Memory B cell (primary cell): ENCODE measurements at places on chromosomes 6 and 20.

- H3K4me1 ChIP-seq: peaks cover 23% of the 10 kb centered on the region
- no peaks in the 10 kb centered on the region for H3K36me3 ChIP-seq
- no peak for DNase-seq
- no peaks in the 10 kb centered on the region for H3K27me3 ChIP-seq
- peak overlapping the region; percentile 81 for H3K27ac ChIP-seq
- peak overlapping the region; percentile 6 for H3K4me3 ChIP-seq
These were observed 48.4 kb upstream of the NCOA3 start for GRCh38 chr20:47453167-47453782.

DNA sequence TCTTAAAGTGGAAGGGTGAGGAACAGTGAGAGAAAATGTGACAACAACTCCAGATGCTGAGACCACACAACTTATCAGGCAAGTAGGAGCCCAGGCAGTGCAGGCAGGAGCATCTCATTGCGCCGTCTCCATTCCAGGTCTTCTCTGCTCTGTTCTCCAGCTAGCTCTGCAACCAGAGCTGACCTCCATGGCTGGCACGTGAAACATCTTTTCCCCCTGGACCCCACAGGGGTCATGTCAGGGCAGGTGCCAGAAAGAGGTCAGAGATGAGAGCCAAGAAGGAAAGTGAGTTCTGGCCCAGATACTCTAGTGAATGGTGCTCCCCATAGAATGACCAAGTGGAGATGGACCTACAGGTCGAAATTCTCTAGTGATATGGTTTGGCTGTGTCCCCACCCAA, 281.4 kb downstream of the SMOC2 start:
- H3K4me3 ChIP-seq: no peak overlapping the region
- H3K27ac ChIP-seq: no peak overlapping the region
- no peaks in the 10 kb centered on the region for H3K27me3 ChIP-seq
- DNase-seq: no peak
- H3K36me3 ChIP-seq: no peaks in the 10 kb centered on the region

GRCh38 chr6:28380381-28380780, 19.2 kb downstream of the ZSCAN12 start:
- H3K27ac ChIP-seq: no peak overlapping the region
- DNase-seq: no peak
- H3K36me3 ChIP-seq: peaks cover 24% of the 10 kb centered on the region
- peaks cover 12% of the 10 kb centered on the region for H3K4me1 ChIP-seq
- H3K27me3 ChIP-seq: no peaks in the 10 kb centered on the region

DNA sequence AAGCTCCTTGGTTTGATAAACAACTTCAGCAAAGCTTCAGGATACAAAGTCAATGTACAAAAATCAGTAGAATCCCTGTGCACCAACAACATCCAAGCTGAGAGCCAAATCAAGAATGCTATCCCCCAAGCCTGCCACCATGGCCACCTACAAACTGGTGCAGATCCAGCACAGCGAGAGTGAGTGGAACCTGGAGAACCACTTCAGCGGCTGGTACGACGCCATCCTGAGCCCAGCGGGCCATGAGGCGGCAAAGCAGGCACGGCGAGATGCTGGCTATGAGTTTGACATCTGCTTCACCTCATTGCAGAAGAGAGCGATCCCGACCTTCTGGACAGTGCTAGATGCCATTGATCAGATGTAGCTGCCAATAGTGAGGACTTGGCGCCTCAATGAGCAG, 170.3 kb downstream of the KHDC1L start:
- no peak overlapping the region for H3K4me3 ChIP-seq
- H3K27me3 ChIP-seq: no peaks in the 10 kb centered on the region
- no peak for DNase-seq
- peaks cover 8% of the 10 kb centered on the region for H3K36me3 ChIP-seq
- no peaks in the 10 kb centered on the region for H3K4me1 ChIP-seq
- no peak overlapping the region for H3K27ac ChIP-seq

DNA sequence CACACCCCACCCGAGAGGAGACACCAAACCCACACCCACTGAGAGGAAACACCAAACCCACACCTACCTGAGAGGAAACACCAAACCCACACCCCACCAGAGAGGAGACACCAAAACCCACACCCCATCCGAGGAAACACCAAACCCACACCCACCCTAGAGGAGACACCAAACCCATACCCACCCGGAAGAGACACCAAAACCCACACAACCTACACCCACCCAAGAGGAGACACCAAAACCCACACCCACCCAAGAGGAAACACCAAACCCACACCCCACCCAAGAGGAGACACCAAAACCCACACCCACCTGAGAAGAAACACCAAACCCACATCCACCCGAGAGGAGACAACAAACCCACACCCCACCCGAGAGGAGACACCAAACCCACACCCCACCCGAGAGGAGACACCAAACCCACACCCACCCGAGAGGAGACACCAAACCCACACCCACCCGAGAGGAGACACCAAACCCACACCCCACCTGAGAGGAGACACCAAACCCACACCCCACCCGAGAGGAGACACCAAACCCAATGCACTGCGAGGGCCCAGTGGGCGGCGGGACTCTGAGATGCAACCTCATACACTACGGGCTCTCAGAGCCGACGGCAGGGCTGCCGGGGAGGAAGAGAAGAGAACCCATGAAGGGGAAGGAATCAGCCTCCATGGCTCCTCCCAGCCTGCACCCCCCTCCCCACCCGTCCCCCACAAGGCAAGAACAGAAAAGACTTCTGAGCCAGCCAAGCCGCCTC, 83.3 kb downstream of the TAF4 start:
- H3K36me3 ChIP-seq: peaks cover 28% of the 10 kb centered on the region
- no peaks in the 10 kb centered on the region for H3K27me3 ChIP-seq
- H3K27ac ChIP-seq: peak overlapping the region; percentile 69
- no peak overlapping the region for H3K4me3 ChIP-seq
- no peak for DNase-seq

- H3K4me3 ChIP-seq: peak overlapping the region; percentile 55
- no peaks in the 10 kb centered on the region for H3K27me3 ChIP-seq
- peak; percentile 32 for DNase-seq
- peak overlapping the region; percentile 88 for H3K27ac ChIP-seq
These were observed 50.9 kb upstream of the TAB2 start for GRCh38 chr6:149266659-149267058.

- peaks cover 33% of the 10 kb centered on the region for H3K4me1 ChIP-seq
- H3K27me3 ChIP-seq: no peaks in the 10 kb centered on the region
- no peak overlapping the region for H3K27ac ChIP-seq
- DNase-seq: no peak
- H3K4me3 ChIP-seq: no peak overlapping the region
These were observed 307.6 kb downstream of the QKI start for GRCh38 chr6:163721922-163722692.

- no peaks in the 10 kb centered on the region for H3K4me1 ChIP-seq
- no peaks in the 10 kb centered on the region for H3K27me3 ChIP-seq
- H3K27ac ChIP-seq: no peak overlapping the region
- DNase-seq: no peak
- H3K4me3 ChIP-seq: no peak overlapping the region
These were observed 205.4 kb downstream of the TPBG start for GRCh38 chr6:82569022-82569421.

DNA sequence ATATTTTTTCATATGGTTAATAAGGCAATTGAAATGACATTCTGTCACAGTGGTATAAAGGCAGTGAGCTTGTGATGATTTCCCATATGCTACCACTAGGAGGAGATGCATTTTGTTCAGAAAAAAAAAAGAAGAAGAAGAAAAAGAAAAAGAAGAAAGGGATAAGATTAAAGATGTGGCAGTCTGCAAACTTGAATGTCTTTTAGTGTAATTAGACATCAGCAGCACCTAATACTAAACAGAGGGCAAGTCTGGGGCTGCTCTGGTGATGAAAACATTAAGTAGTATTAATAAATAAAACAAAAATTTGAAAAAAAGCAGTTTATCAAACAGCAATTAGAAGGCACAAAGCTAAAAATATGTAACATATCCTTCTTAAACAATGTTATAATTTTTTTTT, 95.4 kb upstream of the DEFB112 start:
- H3K27me3 ChIP-seq: no peaks in the 10 kb centered on the region
- H3K36me3 ChIP-seq: no peaks in the 10 kb centered on the region
- no peak for DNase-seq
- no peaks in the 10 kb centered on the region for H3K4me1 ChIP-seq

GRCh38 chr6:11089695-11090094, 3.9 kb upstream of the SMIM13 start:
- no peaks in the 10 kb centered on the region for H3K27me3 ChIP-seq
- H3K27ac ChIP-seq: no peak overlapping the region
- H3K4me1 ChIP-seq: peaks cover 8% of the 10 kb centered on the region
- no peak for DNase-seq
- no peak overlapping the region for H3K4me3 ChIP-seq

- peak overlapping the region; percentile 79 for H3K27ac ChIP-seq
- H3K4me1 ChIP-seq: peaks cover 18% of the 10 kb centered on the region
- no peaks in the 10 kb centered on the region for H3K36me3 ChIP-seq
- H3K27me3 ChIP-seq: peaks cover 8% of the 10 kb centered on the region
- peak overlapping the region; percentile 81 for H3K4me3 ChIP-seq
These were observed 72.9 kb downstream of the SNX5 start for GRCh38 chr20:17895641-17896171.

DNA sequence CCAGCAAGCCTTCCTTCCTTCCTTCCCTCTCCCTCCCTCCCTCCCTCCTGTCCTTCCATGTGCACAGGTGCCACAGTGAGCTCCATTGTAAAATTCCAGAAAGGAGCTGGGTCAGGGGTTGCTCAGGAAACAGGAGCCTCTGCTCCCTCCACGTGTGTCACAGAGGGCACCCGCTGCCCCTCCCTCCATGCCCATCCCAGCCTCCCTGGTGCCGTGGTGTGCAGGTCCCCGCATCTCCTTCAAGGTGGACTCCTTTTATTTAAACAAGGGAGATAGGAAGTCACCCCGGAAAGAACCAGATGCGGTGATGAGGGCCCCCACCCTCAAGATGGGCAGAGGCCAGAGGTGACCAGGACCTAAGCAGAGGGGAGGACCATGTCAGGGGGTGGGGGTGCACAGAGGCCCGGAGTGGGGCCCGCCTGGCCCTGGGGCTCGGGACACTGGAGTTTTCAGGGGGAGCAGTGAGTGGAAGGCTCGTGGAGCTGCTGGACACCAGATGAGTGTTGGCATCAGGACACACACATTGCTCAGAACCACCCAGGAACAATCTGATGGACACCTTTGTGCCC, 85.4 kb downstream of the DHX35 start:
- H3K36me3 ChIP-seq: no peaks in the 10 kb centered on the region
- H3K27ac ChIP-seq: no peak overlapping the region
- no peak overlapping the region for H3K4me3 ChIP-seq
- peaks cover 6% of the 10 kb centered on the region for H3K4me1 ChIP-seq
- peaks cover 3% of the 10 kb centered on the region for H3K27me3 ChIP-seq

- H3K27me3 ChIP-seq: peaks cover 11% of the 10 kb centered on the region
- no peaks in the 10 kb centered on the region for H3K36me3 ChIP-seq
- H3K4me1 ChIP-seq: peaks cover 3% of the 10 kb centered on the region
- no peak overlapping the region for H3K27ac ChIP-seq
- H3K4me3 ChIP-seq: no peak overlapping the region
These were observed 4.8 kb downstream of the CST5 start for GRCh38 chr20:23874747-23875146.

DNA sequence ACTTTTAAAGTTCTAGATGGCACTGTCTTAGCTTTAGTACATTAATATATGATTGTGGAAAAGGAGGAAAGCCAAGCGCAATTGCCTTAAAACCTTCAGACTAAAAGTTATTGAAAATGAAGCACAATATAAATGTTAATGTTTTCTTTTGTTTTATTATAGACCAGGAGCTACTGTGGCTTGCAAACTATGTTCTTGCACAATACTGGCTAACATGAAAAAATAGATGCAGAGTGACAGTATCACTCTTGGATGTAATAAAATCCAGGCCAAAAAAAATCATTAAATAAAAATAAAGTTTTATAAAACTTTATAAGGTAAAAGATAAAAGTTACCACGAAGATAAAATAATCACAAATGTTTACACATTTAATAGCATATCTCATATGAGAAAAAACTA, 18.3 kb upstream of the PLN start:
- no peaks in the 10 kb centered on the region for H3K27me3 ChIP-seq
- H3K4me3 ChIP-seq: no peak overlapping the region
- no peak for DNase-seq
- peaks cover 17% of the 10 kb centered on the region for H3K36me3 ChIP-seq
- peaks cover 14% of the 10 kb centered on the region for H3K4me1 ChIP-seq

DNA sequence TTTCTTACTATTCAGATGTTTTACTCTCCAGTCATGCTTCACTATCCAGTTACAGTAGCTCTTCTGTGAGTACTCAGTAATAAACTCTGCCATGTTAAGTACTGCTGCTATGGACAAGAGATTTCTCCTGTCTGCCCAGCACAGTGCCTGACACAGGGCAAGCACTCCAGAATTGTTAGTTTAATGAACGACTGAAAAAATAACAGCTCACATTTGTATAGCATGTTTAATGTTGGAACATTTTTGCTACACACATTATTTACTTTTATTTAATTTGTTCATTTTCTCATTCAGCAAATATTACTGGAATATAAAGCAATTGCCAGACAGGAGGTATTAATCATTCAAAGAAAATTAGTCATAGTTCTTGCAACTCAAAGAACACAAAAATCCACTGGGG, 142.6 kb upstream of the HMGN3 start:
- H3K27me3 ChIP-seq: peaks cover 2% of the 10 kb centered on the region

GRCh38 chr6:156933201-156934068, 156.3 kb downstream of the ARID1B start:
- DNase-seq: no peak
- peaks cover 21% of the 10 kb centered on the region for H3K36me3 ChIP-seq
- H3K4me1 ChIP-seq: peaks cover 25% of the 10 kb centered on the region
- H3K27ac ChIP-seq: peak overlapping the region; percentile 70

DNA sequence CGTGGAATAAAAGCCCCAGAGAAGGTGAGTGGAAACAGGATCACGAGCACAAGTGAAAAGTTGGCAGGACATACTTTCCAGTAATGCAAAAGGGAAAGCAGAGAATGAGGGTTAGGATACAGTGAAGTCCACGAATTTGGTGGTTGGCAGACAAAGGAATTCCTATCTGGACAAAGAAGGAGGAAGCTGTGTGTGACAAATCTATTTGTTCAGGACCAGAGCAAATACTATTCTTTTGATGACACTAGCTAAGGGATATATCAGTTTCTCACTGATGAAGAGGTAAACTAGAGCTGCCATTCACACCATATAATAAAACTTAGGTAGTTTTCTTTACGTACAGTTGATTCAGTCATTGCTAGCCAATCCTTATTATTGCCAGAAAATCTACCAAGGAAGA, 156.8 kb upstream of the GRIK2 start:
- H3K27ac ChIP-seq: no peak overlapping the region
- H3K36me3 ChIP-seq: no peaks in the 10 kb centered on the region
- no peak overlapping the region for H3K4me3 ChIP-seq

- DNase-seq: no peak
- H3K27me3 ChIP-seq: peaks cover 3% of the 10 kb centered on the region
- no peak within 1 kb of the TSS for H3K4me3 ChIP-seq
- H3K27ac ChIP-seq: no peak within 1 kb of the TSS
- no peaks in the 10 kb centered on the region for H3K36me3 ChIP-seq
- peaks cover 5% of the 10 kb centered on the region for H3K4me1 ChIP-seq
These were observed at the start of gene MYLK2 for GRCh38 chr20:31819083-31819784. TSS of gene MYLK2 (plus strand) at chr20:31819356. CDS start at chr20:31819581, 225 bp downstream.
